ENCODE measurements at places on chromosomes 6 and 20.

DNA sequence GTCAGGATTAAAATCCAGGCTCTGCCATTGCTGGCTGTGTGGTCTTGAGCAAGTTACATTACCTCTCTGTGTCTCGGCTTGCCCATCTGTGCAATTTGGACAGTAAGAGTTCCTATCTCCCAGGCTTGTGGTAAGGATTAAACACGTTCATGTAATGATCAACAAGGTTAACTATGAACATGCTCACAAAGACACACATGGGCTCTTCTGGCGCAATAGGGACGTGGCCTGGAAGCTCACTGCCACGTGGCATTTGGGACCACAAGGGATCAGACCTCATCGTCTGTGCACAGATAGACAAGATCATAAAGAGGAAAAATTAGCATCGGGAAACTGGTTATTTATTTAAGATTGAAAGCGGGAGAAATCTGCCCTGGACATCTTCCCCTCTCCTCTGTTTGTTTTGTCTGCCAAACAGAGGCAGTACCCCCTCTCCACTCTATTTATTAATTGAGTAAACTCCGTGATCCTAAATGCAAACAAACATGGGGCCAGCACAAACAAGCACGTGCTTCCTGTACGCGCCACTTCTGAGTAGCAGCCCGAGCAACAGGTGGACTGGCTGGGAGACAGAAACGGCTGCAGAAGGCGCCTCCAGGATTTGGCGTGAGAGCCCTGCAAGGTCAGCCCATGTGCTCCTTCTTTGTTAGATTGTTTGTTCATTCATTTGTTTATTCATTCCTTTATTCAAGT, 95.0 kb downstream of the CDH26 start:
- no peak for DNase-seq

DNA sequence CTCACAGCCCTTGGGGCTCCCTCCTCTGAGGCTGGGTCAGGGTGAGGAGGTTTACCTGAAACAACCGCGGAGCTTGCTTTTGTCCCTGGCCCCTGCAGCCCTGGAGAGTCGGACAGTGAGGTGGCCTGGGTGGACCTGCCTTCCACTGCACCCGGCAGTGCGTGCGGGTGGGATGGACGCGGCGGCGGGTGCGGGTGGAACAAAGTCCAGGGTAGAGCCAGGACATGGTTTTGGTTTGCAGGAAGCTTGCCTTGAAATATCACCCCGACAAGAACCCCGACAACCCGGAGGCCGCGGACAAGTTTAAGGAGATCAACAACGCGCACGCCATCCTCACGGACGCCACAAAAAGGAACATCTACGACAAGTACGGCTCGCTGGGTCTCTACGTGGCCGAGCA, 27.1 kb downstream of the UCKL1 start:
- DNase-seq, result no peak

- no peak for DNase-seq
These were observed 36.1 kb downstream of the NTSR1 start for GRCh38 chr20:62744741-62745191.

- no peak for DNase-seq
These were observed 3.4 kb upstream of the ZBTB46 start for GRCh38 chr20:63834491-63834880.

DNA sequence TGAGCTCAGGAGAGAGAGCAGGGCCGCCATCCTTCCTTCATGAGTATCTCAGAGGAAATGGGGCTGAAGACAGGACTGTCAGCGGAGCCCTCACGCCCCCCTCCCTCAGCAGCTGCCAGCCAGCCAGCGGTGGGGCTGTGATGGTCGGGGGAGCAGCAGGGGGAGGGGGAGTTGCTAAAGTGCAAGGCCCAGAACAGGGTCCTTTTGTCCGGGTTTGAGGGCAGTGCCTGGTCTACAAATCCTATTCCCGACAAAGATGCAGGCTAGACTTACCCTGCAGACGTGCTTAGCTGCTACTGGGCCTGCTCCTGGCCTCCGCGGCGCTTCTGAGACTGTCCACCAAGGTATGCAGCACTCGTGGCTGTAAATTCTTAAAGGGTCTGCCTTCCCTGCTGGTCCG, 593.4 kb upstream of the CDH4 start:
- DNase-seq, result no peak

- no peak for DNase-seq
These were observed 300.3 kb upstream of the ID4 start for GRCh38 chr6:19536838-19537237.

- no peak for DNase-seq
These were observed 39.8 kb upstream of the AKAP12 start for GRCh38 chr6:151199991-151200390.

DNA sequence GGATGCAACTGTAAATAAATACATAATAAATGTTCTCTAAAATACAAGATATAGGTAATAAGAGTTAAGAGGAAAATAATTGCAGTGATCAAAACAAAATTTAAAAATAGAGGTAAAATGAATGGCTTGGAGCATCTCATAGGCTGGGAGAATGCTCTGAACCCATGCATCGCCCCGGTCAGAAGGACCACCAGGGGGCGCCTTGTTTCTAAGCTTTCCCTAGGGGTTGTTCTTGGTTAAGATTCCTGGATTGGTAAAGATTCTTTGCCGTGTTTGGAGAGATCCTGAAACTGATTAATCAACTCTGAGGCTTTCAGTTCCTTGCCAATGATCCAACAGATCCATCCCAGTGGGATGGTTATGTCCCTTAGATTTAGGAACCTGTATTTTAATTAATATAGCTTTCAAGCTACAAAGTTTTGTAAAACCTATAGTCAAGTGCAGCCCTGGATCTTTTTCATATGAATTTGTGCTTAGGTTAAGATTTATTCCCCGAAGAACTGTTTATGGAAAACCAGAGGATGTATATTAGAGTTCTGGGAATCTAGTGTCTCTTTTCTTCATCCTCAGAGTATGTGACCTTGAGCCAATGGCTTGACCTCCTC, 45.3 kb upstream of the PRELID3B start:
- DNase-seq, result peak; percentile 70

DNA sequence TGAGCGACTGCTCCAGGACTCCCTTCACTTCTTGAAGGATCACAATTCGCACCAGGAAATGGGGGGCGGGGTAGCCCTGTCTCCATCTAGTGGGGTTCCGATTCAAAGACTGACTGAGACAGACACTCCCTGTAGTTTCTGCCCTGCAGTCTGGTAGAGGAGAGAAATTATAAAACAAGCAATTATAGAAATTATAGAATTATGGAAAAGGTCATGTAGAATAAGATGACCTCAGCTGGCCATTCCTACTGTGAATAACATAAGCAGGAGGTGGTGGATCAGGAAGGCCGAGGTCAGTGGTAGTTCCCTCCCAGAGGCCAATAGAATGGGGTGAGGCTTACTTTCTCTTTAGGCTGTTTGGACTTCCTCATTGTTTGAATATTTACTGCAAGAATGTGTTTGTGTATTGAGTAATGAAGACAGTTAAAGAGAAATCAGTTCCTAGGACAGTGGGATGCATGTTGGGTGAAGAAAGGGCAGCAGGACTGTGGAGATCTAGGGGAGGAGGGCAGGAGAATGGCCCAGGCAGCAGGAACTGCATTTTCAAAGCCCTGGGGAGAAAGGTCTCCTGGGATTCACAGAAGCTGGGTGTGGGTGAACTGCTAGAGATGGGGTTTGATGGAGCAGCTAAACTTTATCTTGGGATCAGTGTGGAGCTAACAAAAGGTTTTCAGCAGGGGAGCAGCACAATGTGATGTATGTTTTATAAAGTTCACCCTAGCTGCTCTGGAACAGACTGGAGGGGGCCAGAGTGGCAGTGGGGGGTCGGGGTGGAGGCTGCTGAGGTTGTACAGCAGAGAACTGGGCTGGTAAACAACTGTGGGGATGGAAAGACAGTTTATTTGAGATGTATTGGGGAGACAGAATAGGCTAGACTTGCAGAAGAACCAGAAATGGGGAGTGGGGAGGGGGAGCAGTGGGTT, 2.1 kb downstream of the ZNF341 start:
- DNase-seq, result no peak

DNA sequence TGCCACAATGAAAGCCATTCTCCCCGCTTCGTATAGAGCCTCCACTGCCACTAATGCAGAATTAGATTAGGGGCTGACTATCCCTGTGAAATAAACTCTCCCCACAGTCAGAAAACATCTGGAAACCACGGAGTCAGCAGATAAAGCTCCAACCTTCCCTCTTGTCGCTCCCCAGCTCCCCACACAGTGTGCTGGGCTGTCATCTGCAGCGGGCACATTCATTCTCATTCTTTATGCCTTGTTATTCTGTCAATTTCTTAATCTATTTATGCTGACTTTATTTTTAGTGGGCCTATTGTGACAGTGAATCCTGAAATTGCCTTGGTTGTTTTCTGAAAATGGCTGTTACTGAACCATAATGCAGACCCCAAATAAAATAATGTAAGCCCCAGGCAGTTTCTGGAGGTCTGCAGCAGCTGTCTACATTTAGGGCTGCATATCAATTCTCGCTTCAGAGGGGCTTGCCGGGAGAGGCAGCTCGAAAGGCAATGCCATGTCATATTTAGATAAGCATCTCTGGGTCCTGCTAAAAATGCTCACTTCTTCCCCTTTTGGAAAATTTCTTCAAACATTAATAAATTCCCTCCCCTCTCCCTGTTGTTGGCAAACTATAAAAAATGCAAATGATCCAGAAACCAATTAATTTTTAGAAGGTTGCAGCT, 71.6 kb downstream of the TMEM242 start:
- DNase-seq, result no peak

DNA sequence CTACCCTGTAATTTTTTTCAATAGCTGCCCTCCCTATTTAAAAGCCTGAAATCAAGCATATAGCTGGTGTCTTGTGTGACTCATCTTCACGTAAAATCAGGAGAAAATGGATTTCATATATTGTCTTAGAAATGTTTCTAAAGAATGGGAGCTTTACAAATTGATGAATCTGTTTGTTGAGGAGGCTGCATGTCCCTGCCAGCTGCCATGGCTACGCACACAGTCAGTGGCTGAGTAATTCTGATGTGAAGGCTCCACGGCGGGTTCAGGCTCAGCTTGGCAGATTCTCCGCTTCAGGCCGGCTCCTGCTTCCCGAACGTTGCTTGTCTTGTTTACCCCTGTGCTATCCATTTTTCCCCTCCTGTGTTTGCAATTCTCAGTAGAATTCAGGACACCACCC, 82.8 kb downstream of the CCDC170 start:
- no peak for DNase-seq

- DNase-seq, result no peak
These were observed 421.1 kb downstream of the CD109 start for GRCh38 chr6:74117113-74117512.

- DNase-seq, result no peak
These were observed 1380.6 kb upstream of the DEFB115 start for GRCh38 chr20:29876911-29877285.

DNA sequence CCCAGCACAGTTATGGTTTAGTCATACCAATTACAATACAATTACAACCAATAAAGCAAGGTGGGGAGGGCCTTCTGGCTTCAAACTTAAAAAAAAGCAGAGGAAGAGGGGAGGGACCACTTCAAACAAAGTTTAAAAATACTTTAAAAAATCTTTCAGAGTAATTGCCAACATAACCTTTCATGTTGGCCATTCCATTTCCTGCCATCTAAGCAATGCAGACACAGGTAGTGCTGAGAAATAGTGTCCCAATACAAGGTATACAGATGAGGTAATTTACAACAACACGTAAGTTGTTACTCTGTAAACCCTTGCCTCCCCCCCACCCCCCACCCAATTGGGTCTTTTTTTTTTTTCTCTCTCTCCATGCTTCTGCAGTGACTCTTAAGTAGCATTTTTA, 18.8 kb upstream of the TBC1D20 start:
- DNase-seq, result no peak

DNA sequence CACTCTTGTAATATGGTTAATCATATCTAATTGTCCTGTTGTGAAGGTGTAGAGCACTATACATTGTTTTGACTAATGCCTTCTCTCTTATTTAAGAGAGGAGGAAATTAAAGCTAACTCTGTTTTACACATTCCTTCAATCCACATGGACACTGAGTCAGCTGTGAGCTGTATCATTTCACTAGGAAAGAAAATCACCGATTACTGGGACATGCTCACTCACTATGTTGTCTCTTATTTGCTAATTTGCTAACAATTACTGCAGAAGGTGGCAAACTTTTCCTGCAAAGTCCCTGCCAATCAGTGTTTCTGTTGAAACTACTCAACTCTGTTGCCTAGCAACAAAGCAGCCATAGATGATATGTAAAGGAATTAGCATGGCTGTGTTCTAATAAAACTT, 98.2 kb downstream of the BCAS1 start:
- DNase-seq, result no peak

DNA sequence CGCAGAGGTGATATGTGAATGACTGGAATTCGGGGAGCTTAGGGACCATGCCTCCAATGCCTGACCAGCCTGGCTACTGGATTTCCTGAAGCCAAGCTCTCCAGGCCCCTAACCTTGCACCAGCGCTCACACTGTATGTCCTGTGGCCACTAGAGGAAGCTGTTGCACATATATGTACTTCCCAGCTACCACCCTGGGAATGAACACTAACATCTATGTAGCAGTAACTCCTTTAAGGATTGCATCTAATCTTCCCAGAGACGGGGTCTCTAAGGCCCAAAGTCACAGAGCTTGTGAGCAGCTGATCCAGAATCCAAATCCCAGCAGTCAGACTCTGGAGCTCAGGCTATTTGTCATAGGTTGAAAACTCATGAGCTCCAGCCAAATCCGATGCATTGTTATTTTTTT, 20.4 kb upstream of the BPIFB1 start:
- peak; percentile 81 for DNase-seq

- no peak for DNase-seq
These were observed 145.7 kb downstream of the WDR27 start for GRCh38 chr6:169555971-169556617.

- no peak for DNase-seq
These were observed 146.7 kb upstream of the MLN start for GRCh38 chr6:33950472-33950881.

- DNase-seq, result no peak
These were observed 24.8 kb upstream of the APMAP start for GRCh38 chr20:25017257-25017803.

DNA sequence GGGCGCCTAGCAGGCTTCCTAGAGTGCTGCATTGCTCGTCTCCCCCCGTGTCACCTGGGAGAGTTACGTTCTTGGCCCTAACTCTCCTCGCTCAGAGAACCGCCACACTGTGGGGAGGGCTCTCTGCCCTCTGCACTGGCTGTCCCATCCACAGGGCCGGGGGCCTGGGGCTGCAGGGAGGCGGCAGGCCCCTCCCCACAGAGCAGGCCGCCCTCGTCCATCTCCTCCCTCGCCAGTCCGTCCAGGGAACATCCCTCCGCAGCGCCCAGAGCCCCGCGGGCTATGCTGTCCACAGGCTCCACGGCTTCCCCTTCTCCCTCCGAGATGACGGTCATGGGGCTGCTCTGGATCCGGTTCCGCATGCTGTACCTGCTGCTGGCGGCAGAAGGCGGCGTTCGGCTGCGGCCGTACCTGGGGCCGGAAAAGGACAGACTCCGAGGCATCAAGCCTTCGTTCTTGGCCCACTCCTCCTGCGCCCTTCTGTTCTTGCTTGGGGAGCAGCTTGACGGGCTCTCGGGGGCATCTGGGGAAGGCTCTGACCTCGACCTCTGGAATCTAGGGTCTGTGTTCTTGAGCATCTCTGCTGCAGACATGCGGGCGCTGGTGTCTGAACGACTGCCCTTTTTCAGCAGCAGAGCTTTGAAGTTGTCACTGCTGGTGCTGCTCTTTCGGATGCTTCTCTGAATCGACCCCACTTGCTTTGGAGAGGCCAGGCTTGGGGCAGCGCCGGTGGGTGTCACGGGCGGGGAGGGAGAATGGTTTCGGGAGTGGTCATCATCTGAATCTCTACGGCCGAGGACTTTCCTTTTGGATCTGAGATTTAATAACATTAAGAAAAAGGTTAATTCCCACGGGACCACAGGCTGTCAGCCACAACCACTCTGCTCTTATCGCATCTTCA, 20.2 kb downstream of the HEBP2 start:
- no peak for DNase-seq

- DNase-seq, result no peak
These were observed 5.8 kb downstream of the HMGA1 start for GRCh38 chr6:34242252-34243130.

- DNase-seq, result no peak
These were observed 171.2 kb upstream of the THBS2 start for GRCh38 chr6:169424821-169425240.

Data from cardiac muscle cell (in vitro differentiated cells and primary cell).